ENCODE measurements at places on chromosomes 4 and X.

DNA sequence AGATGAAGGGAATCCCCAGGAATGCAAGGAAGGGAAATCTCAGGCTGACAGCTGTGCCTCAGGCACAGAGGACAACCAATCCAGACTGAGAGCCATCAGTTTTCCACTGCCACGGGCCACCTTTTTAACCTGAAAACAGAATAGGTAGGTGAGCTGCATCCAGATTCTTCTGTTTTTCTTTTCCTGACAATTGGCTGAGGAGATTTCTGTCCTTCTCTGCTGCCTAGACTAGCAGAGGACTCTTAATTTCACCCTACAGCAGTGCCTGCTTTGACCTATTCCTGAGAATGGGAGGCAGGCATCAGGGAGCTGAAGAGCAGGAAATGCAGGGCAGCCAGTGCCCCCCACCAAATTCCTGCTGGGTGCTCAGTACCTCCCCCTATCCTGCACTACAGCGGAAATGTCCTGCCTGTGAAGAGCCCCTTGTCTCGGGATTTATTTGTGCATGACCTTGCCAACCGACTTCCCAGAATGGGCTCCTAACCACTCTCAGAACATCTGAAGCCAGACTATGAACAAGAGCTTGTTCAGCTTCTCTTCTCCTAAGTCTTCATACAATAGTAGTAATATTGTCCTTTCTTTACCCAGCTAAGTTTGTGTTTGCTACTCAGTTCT, 65.1 kb downstream of the CASK start:
- no peak for DNase-seq

GRCh38 chrX:106178826-106179225, 10.7 kb downstream of the PWWP3B start:
- no peak for DNase-seq

DNA sequence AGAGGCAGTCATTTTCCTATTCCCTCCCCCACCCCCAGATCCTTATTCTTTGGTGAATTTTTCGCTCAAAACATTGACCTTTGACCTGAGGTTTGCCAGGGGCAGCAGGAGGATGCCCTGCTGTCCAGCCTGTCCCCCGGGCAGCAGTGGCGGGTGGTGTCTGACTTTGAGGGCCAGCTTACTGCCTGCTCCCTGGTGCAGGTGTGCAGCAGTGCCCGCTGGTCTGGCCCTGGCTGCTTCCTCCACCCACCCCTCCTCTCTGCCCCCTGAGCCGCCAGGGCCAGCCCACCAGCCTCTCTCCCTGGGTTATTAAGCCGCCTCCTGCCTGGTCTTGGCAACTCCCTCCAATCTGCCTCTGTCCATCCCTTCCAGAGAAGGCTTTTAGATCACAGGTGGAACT, 40.8 kb upstream of the GRPEL1 start:
- DNase-seq: no peak

GRCh38 chr4:19945501-19945900, 306.2 kb upstream of the SLIT2 start:
- no peak for DNase-seq

- DNase-seq: no peak
These were observed 284.9 kb downstream of the PCDH7 start for GRCh38 chr4:31005037-31005436.

DNA sequence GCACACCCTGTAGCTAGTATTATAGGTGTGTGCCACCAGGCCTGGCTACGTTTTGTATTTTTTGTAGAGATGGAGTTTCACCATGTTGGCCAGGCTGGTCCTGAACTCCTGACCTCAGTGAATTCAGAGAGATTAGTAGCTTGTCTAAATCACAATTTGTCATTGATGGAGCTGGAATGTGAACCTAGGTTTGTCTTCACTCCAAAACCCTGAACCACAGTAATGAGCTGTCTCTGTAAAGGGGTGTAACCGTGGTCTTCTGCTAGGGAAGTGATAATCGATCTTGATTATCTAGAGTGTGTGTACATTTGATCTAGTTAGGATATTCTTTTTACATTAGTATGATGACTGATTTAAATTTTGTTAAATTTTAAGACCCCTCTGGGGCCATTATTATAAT, 8.3 kb downstream of the ARHGAP10 start:
- no peak for DNase-seq

All from stimulated activated naive CD8-positive, alpha-beta T cell treated with anti-CD3 and anti-CD28 coated beads, Interleukin-15, Interleukin-2, amounts not matched to agents 100 U/mL and 50 U/mL, for 24 hours (primary cell).